ENCODE measurements at places on chromosomes 1 and 21. TPM values are rescaled to one million over a fixed set of nuclear protein-coding genes. Genes with fewer than 3 reads are reported as not detected.

The AKNAD1 gene
- 1.6 TPM for total RNA-seq

The FCGR3A gene
- not detected for total RNA-seq

The ZFP69B gene
- total RNA-seq: 1.3 TPM

The ST6GALNAC3 gene
- total RNA-seq: 0.77 TPM

The LMX1A gene
- total RNA-seq: not detected

The PTPRC gene
- not detected for total RNA-seq

The PROX1 gene
- 0.02 TPM for total RNA-seq

The PRDM16 gene
- 0.06 TPM for total RNA-seq

The MMP23B gene
- 1.2 TPM for total RNA-seq
